ENCODE measurements at places on chromosomes 3 and 15. TPM values are rescaled to one million over a fixed set of nuclear protein-coding genes. Genes with fewer than 3 reads are reported as not detected.
A peak's percentile ranks its signal among the peaks of the same experiment; 100 is the strongest.

GRCh38 chr15:40567111-40567510 is 2.0 kb upstream of the RPUSD2 start:
- DNase-seq = no peak

GRCh38 chr3:75237053-75237452 is 427.1 kb upstream of the FRG2C start:
- no peak for DNase-seq

- DNase-seq = no peak
These were observed 43.4 kb downstream of the ARMC8 start for GRCh38 chr3:138230525-138230924.

- DNase-seq = no peak
These were observed 3.5 kb upstream of the MNS1 start for GRCh38 chr15:56468401-56468800.

- DNase-seq = no peak
These were observed 13.6 kb upstream of the CNBP start for GRCh38 chr3:129197321-129197720.

- peak; percentile 45 for DNase-seq
These were observed 17.4 kb upstream of the EHD4 start for GRCh38 chr15:41989573-41990242.

DNA sequence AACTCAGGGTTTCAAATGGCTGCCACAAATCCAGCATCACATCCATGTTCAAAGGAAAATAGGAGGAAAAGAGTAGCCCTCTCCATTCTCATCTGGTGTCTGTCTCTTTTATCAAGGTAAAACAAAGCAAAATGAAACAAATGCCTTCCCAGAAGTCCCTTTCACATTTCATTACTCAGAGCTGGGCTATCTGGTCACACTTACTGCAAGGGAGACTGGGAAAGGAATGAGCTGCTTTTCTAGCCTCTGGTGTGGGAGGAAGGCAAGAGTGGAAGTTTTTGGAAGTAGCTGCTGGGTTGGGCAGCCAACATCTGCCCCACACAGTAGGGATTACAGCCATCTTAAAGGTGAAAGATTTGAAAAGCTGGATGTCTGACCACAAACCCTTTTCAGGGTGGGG is 51.8 kb downstream of the KLF15 start:
- no peak for DNase-seq

GRCh38 chr3:78614486-78614885 is 1153.3 kb downstream of the ROBO1 start:
- no peak for DNase-seq

DNA sequence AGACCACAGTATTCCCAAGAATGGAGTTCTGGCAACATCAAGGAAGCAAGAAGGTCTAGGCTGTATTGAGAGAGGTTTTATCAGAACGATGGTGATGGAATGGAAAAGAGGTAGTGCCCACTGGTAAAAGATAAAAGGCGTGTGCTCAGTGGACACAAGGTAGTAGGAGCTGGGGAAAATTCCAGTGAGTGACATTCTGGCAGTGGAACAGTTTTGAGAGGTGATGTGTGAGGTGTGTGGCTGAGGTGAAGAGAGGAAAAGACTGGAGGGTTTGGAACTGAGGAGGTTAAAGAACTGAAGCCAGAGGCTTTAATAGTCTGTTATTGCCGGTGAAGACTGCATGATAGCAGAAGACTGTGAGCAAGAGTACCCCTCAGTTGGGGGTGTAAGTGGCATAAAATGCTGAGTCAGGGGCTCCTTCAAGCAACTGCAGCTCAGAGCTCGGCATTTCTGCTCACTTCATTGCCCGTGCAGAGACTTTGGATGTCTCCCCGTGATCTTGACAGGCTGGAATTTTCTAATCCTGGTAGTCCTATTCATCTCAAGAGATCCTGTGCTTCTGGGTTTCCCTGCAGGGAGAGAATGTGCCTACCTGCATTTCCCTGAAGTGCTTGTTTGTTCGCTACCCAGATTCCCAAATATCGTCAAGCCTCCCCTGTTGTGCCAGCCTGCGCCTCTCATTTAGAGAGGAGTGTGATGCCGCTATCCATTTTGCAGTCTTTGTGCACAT is 191.0 kb downstream of the SATB1 start:
- no peak for DNase-seq

GRCh38 chr3:60206206-60206605 is 1045.0 kb downstream of the FHIT start:
- no peak for DNase-seq

DNA sequence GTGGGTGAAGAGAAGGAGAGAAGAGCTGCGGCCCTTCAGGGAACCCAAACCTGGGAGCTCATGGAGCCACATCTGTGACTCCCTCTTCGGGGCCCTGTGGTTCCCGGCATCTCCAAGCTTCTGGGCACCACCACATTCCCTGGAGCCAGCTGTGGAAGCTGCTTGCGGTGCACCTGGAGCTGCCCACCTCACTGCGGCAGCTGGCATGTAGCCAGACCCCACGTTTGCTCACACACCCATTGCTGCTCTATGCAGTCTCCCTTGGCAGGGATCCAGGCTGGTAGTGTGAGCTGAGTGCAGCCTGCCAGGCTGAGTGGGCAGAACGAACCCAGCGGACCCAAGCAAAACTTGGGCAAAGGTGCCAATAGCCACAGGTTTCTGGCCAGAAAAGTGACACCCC is 16.8 kb upstream of the PLA2G4E start:
- peak; percentile 63 for DNase-seq

GRCh38 chr3:27907929-27908328 is 185.8 kb upstream of the EOMES start:
- no peak for DNase-seq

- no peak for DNase-seq
These were observed 23.4 kb downstream of the PXK start for GRCh38 chr3:58356054-58356453.

GRCh38 chr3:139534992-139535879 is 4.3 kb downstream of the RBP1 start:
- DNase-seq = peak; percentile 90

- DNase-seq = no peak
These were observed 313.1 kb downstream of the SV2B start for GRCh38 chr15:91413142-91413541.

DNA sequence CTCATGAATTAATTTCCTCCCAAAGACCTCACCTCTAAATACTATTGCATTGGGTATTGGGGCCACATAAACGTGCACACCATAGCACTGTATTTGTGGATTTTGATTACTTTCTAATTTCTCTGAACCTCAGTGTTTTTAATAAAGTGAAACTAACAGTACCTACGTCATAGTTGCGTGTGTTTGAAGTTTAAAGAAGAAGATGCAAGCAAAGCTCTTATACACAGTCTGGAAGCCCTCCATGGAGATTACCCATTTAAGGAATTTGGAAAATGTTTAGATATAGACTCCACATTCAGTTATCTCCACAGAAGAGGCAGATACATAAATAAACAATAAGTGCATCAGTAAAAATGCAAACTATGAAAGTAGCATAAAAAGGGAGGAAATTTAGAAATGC is 581.1 kb upstream of the GBE1 start:
- DNase-seq = no peak

DNA sequence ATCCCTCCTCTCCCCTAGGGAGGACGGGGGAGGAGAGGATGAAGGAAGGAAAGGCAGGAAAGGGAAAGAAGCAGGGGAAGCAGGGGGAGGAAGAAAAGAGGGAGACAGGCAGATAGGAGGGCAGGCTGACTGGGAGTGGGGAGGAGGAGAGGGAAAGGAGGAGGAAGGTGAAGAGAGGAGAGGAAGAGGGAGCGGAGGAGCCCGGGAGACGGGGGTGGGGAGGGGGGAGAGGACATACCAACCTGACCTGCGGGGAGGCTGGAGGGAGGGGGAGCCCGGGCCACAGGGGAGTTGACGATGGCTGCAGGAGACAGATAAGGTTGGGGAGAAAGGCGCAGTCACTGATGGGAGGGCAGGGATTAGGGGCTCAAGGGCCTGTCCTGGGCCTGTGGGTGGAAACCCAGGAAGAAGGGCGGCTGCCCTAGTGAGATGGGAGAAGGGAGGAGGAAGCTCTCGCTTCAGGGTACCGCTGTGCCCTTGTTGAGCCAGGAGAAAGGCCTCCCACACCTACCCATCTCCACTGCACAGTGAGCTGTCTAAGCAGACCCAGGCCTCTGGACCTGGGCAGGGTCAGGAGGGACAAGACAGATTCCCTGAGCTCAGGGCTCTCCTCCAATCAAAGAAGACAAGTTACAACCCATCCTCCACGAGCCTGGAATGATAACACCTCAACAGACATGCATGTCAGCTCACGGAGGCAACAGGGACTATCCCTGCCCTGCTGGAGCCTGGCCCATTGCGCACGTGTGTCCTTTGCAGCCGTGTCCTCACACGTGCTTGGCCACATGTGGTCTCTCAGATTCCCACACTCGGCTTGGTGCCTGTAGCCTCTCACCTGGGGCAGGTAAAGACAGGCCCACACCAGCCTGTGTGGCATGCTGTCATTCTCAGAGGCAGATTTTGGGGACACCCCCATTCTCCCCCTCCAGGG is 27.9 kb downstream of the C3orf18 start:
- no peak for DNase-seq

- DNase-seq = no peak
These were observed 1.3 kb downstream of the GREM1 start for GRCh38 chr15:32718821-32719716.

GRCh38 chr15:88699861-88700260 is 61.0 kb downstream of the ISG20 start:
- DNase-seq = no peak

DNA sequence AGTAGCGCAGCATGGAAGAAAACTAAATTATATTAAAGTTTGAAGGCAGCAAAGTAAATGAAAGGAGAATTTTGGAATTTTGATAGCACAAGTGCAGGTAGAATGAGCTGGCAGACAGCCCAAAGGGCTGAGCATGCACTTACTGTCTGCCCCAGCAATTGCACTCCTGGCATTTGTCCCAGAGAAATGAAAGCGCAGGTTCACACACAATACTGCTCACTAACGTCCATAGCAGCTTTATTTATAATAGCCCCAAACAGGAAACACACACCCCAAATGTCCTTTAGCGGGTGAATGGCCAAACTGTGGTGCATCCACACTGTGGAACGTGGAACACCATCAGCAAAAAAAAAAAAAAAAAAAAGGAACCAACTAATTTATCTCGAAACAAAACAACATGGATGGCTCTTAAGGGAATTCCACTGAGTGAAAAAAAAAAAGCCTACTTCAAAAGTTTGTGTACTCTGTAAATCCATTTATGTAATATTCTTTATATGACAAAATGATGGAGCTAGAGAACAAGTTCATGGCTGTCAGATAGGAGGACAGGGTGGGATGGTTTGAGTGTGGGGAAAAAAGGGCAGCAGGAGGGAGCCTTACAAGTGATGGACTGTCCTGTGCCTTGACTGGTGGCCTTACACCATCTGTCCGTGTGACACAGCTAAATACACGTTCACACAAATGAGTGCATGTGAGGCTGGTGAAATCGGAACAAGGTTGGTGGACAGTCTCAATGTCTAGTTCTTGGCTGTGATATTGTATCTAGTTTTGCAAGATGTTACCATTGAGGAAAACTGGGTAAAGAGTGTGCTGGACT is 6.0 kb upstream of the TM2D3 start:
- DNase-seq = no peak

DNA sequence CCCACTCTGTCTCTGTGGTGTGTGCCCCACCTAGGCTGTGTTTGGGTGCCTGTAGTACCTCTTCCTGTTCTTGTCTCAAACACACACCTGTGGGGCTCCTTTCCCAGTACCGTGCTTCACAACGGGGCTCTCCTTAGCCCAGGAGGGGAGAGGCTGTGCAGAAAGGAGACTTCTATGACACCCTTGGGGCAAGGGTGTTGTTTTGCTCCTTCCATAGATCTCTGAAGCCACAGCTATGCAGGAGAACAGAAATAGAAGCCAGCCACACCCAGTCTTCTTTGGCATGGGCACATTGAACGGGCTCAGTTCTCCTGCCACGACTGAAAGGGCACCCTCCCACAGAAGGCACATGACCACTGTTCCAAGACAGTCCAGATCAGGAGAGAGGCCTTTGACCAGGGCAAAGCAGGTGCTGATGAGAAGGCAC is 74.3 kb downstream of the LIPC start:
- DNase-seq = no peak

DNA sequence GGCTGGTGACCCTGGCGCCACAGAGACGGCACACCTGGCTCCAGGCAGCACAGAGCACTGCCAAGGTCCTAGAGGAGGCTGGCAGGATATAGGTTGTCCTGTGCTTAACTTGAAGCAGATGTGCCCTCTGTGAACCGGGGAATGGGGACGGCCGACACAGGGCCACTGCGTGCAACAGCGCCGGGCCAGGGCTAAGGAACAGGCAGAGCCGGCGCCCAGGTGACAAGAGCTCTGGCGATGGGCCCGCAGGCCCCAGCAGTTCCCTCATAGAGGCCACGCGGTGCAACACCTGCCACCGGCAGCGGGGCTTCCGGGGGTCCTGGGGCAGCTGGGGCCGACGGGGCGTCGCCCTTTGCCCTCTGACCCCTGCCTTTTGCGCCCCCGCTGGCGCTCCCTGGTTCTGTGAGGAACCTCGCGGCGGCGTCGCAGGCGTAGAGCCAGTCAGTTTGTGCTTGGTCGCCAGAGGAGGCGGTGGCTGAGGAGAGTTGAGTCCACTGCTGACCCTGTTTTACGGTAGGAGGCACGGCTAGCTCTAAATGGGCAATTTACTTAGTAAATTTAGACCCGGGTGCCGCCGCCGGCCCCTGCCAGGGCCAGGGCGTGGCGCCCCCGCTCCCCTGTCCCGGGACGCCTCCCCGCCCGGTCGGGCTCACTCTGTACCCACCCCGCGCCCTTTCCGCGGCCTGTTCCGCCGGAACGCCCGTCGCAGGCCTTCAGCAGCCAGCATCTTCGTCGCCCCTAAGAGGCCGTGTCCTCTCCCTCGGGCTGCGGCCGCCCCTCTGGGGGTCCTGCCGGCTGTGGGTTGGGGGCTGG is at the start of gene NPAP1:
Gene NPAP1, plus strand, starts transcription at position 444 of the 813 bp plus-strand sequence. Its CDS starts 93 bp downstream, at position 537.
- DNase-seq = no peak

GRCh38 chr3:10169000-10169496 is 4.3 kb downstream of the IRAK2 start:
- no peak for DNase-seq

DNA sequence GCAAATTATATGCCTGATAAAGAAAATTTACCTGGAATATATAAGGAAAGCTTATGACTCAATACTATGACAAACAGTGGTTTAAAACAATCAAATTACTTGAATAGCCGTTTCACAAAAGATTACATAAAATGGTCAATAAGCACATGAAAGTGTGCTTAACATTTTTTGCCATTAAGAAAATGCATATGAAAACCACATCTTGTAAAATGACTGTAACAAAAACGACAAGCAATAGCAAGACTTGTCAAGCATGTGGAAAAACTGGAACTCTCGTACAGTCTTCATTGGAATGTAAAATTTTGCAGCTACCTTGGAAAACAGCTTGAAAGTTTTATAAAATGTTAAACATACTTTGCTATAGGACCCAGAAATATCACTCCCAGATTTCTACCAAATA is 1110.3 kb downstream of the NAALADL2 start:
- no peak for DNase-seq

GRCh38 chr3:139332092-139332491 is 11.7 kb upstream of the MRPS22 start:
- no peak for DNase-seq

CCR1 gene
- 10.2 TPM for total RNA-seq

CCDC39 gene
- not detected for total RNA-seq

MASP1 gene
- 2.6 TPM for total RNA-seq

TMEM40 gene
- not detected for total RNA-seq

CHL1 gene
- total RNA-seq = 0.53 TPM

HYAL3 gene
- total RNA-seq = not detected

ITPR1 gene
- 121 TPM for total RNA-seq

FANCD2OS gene
- total RNA-seq = not detected

MUSTN1 gene
- total RNA-seq = 132 TPM
